Umbilical cord (tissue), 2 donors: ENCODE measurements at places on chromosomes 5 and 9.
A peak's percentile ranks its signal among the peaks of the same experiment; 100 is the strongest.

DNA sequence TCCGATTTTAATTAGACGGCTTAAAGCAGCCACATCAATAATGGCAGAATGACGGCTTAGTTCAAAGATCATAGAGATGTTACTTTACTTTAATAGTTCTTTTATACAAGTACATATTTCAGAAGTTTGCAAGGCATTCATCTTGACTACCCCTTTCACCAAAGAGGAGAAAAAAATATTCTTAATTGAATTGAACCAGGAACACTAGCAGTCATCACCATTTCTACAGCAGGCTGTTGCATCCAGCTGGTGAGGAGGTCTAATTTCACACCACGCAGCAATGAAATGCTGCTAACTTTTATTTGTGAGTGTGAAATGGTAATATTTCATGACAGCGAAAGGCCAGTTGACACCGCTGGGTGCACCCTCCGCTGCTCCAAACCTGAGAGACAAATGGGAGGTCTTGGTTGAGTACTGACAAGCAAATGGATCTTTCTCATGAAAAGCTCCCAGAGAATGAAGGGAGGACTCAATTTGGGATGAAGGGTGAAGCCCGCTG lies 322.2 kb downstream of the GLIS3 start:
- no peak for DNase-seq

GRCh38 chr9:33159777-33160127 lies 7.4 kb downstream of the B4GALT1 start:
- DNase-seq, result peak; percentile 63

DNA sequence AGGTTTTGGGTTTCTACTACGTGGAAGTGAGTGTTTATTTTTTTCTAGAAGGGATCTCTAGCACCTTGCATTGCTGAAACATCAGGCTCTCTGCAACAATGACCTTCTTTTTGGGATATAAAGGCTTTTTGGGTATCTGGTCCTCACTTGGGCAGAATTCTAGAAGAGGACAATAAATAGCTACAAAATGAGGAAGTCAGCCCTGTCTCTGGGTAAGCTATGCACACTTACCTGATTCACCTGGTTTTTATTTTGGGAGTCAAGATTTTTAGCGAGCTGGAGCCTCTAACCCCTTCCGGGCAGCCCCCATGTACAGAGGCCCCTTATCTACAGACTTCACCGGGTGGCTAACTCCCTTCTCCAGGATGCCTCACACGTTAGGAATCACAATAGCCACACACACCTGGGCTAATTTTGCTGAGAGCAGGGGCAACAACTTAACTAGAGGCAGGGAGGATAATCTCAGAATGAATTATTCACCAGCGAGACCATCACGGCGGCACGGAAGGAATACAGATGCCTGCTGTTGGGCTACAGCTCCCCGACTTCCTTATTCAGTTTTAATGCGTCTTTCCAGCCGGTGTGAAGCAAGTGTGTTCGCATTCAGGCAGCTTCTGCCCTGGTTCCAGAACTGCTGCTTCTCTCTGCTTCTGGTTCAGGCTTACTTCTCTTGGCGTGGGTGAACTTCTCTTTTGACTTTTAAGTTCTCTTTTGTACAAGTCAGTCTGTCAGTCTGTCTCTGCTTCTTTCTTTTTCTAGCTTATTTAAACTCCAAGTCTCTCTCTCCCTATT lies 341.0 kb upstream of the PANK3 start:
- peak; percentile 70 for DNase-seq

- peak; percentile 34 for DNase-seq
Measured at GRCh38 chr5:73031839-73032238, 76.0 kb downstream of the FCHO2 start.

- DNase-seq, result no peak
Measured at GRCh38 chr9:113906411-113907110, 30.5 kb downstream of the ZNF618 start.

DNA sequence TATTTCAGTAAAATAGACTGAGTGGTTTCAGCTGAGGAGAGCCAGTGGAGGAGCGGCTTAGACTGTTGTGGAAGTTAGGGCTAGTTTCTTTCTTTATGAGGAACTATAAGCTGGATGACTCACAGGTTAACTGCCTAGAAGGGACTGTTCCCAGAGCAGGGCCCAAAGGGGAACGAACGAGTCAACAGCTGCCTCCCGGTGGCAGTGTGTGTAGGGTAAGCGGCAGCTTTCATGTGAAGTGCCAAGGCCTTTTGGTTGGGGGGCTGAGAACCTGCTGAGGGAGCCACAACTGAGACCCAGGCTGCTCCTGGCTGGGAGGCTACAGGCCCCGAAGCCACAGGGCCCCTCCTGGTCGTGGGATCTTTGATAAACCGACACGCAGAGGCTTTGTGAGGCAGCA lies 7.0 kb downstream of the SQSTM1 start:
- DNase-seq, result peak; percentile 88

- DNase-seq, result no peak
Measured at GRCh38 chr9:38134611-38135237, 65.7 kb upstream of the SHB start.

GRCh38 chr9:107546859-107547258 lies 57.3 kb upstream of the KLF4 start:
- no peak for DNase-seq
